Subcutaneous preadipocyte (primary cell): ENCODE measurements at places on chromosomes 4 and X. TPM values are rescaled to one million over a fixed set of nuclear protein-coding genes. Genes with fewer than 3 reads are reported as not detected.

ITGB1BP2 gene
- 0.98 and 1.8 TPM in 2 replicates for total RNA-seq

NPNT gene
- not detected in 2 replicates for total RNA-seq

CYP2U1 gene
- 7.8 and 8.8 TPM in 2 replicates for total RNA-seq

GPAT3 gene
- 8.1 and 28.5 TPM in 2 replicates for total RNA-seq
